ENCODE measurements at places on chromosomes 11 and 22.
A peak's percentile ranks its signal among the peaks of the same experiment; 100 is the strongest.

GRCh38 chr22:31752096-31752847 is 1.5 kb upstream of the DEPDC5 start:
- DNase-seq: no peak

- DNase-seq: no peak
These were observed 227.2 kb downstream of the FAM76B start for GRCh38 chr11:95562196-95562921.

DNA sequence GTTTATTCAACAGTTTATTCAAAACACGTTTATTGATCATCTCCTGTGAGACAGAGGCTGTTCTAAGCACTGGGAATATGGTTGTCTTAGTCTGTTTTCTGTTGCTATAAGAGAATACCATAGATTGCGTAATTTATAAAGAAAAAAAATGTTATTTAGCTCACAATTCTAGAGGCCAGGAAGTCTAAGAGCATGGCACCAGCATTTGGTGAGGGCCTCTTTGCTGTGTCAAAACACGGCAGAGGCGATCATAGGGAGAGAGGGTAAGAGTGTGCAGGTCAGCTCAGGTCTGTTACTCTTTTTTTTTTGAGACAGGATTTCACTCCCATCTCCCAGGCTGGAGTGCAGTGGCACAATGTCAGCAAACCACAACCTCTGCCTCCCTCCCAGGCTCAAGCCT is 5.2 kb upstream of the IL17RA start:
- no peak for DNase-seq

DNA sequence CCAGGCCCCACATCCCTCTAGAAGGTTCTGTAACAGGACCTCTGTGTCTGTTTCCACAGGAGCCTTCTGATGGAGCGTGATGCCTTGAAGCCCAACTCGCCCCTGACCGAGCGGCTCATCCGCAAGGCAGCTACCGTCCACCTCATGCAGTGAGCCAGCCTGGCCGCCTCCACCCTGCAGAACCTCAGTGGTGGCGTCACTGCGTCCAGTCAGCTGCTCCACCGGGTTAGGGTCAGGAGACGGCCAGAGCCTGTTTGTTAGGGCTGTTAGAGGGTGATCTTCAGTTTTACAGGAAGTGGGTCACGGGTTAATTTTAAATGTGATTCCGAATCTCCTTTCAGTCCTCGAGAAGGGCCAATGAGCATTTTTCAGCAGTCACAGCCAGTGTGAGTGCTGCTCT is 3.9 kb upstream of the GTSE1 start:
- no peak for DNase-seq

- DNase-seq: no peak
These were observed 12.1 kb downstream of the PRG3 start for GRCh38 chr11:57368845-57369232.

- peak; percentile 56 for DNase-seq
These were observed 88.8 kb downstream of the AMBRA1 start for GRCh38 chr11:46504817-46505613.

GRCh38 chr11:110065189-110065588 is 28.0 kb upstream of the ZC3H12C start:
- DNase-seq: no peak

GRCh38 chr11:111571829-111572501 is 30.3 kb upstream of the SIK2 start:
- no peak for DNase-seq

Data from activated CD4-positive, alpha-beta T cell treated with anti-CD3 and anti-CD28 coated beads, Interleukin-2, Interleukin-6, amounts not matched to agents 100 ng/mL and 50 ng/mL, durations not matched to agents 16 hours and 8 hours (primary cell).